Activated CD8-positive, alpha-beta memory T cell treated with anti-CD3 and anti-CD28 coated beads for 1 hour (primary cell): ENCODE measurements at places on chromosomes 16 and 17.

- DNase-seq, result no peak
Measured at GRCh38 chr17:27585153-27585681, 45.8 kb upstream of the LGALS9 start.

GRCh38 chr16:23382279-23382678 lies 70.7 kb downstream of the COG7 start:
- no peak for DNase-seq

DNA sequence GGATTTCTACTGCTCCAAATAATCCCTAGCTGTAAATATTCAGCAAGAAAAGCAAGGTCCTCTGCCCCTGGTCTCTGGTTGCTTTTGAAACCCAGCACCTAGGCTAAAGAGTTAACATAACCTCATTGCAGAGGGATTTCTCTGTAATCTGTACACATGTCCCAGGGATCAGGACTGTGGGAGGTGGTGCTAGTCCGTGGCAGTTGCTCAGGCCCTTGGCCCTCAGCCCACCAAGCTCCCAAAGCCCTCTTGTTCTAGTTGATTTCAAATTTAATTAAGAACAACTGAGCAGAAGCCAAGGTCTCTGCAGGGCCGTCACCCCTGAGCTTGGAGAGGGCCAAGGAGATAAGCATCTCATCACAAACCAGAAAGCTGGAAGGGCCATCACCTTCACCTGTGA lies 181.1 kb downstream of the SOX9 start:
- no peak for DNase-seq

GRCh38 chr17:57623620-57624019 lies 121.5 kb downstream of the CCDC182 start:
- DNase-seq, result no peak

- no peak for DNase-seq
Measured at GRCh38 chr17:71413935-71414334, 706.9 kb upstream of the SOX9 start.

DNA sequence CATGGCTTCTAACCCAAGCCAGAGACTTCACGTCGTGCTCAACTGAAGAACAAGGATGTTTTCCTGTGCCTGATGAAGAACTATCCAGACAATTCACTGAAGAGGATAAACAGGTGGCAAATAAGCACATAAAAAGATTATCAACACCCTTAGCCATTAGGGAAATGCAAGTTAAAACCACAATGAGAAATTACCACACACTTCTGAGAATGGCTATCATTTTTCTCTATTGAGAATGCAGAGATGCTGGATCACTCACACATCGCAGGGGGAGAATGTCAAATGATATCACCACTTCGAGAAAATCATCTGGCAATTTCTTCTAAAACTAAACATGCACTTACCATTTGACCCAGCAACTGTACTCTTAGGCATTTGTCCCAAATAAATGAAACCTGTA lies 162.8 kb downstream of the IRX3 start:
- no peak for DNase-seq

GRCh38 chr17:45849536-45849990 lies 4.9 kb downstream of the SPPL2C start:
- DNase-seq, result no peak

- no peak for DNase-seq
Measured at GRCh38 chr17:55440391-55440790, 18.8 kb upstream of the MMD start.

DNA sequence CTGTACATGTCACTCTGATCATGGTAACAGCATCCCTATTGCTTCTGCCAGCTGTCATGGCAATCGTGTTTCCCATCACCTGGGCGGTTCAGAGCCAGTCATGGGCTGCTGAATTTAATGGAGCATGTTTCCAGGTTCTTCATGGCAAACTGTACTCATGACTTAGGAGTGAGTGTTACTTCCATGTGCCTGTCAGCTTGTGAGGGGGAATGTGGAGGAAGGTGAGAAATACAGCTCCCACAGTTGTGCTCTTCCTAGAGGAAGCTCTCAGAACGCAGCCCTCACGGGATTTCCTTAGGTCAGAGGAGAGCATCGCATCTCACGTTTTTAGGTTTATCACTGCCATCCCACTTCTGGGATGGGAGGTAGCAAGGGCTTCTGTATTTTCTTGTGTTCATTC lies 28.0 kb upstream of the ARHGAP23 start:
- no peak for DNase-seq

GRCh38 chr17:14304222-14304772 lies 3.4 kb downstream of the HS3ST3B1 start:
- no peak for DNase-seq

- no peak for DNase-seq
Measured at GRCh38 chr17:1580979-1581676, 18.5 kb upstream of the PITPNA start.

GRCh38 chr16:57093666-57094564 lies 1.5 kb downstream of the CPNE2 start:
- no peak for DNase-seq

DNA sequence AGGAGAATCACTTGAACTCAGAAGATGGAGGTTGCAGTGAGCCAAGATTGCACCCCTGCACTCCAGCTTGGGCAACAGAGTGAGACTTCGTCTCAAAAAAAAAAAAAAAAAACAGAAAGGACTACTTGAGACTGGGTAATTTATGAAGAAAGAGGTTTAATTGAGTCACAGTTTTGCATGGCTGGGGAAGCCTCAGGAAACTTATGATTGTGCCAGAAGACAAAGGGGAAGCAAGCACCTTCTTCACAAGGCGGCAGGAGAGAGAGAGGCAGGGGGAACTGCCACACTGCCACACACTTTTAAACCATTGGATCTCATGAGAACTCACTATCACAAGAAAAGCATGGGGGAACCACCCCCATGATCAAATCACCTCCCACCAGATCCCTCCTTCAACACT lies 9.0 kb upstream of the MILR1 start:
- no peak for DNase-seq

GRCh38 chr17:48048384-48049126 lies 396 bp downstream of the NFE2L1 start:
- DNase-seq, result peak; percentile 22

DNA sequence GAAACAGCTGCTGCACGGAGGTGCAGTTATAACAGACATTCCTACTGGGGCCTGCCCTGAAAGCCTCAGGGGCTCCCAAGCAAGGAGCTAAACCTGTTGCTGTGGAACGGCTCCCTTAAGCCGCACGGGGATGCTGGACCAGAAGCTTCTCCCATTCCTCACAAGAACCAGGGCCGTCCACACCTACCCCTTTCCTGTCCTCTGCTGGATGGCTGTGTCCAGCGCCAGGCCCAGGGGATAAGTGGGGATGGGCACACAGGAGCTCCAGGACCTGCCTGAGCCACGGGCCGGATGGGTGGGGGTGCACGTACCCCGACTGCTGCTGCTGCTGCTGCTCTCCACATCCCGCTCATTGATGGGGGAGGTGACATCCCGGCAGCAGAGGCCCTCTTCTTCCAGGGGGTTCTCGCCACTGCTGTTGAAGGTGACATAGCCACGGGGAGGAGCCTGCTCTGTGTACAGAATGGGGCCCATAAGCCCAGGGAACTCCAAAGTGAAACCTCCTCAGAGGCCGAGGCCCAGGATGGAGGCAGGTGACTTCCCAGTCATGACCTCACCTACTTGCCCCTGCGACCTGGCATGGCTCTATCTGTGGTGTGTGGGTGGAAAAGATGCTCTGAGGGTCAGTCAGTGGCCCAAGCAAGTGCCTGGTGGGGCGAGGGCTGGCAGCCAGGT lies 8.6 kb downstream of the NUDT16L1 start:
- DNase-seq, result no peak

GRCh38 chr17:65630502-65630901 lies 69.1 kb upstream of the AXIN2 start:
- DNase-seq, result no peak

DNA sequence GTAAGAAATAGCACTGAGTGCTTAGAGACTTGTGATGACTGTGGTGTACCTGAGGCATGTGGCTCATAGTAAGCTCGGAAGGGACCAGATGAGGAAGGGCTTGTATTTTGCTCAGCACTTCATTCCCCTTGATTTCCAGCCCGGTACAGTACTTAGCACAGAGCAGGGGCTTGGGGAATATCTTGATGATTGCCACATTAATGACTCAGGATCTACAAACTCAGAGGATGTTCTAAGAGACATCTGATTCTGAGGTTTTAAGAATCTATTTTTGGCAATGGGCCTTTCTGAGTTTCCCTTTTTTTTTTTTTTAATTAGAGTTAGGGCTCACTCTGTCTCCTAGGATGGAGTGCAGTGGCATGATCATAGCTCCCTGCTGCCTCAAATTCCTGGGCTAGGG lies 9.1 kb downstream of the ASPHD1 start:
- DNase-seq, result no peak

- no peak for DNase-seq
Measured at GRCh38 chr17:68294196-68294555, 2.9 kb downstream of the ARSG start.

DNA sequence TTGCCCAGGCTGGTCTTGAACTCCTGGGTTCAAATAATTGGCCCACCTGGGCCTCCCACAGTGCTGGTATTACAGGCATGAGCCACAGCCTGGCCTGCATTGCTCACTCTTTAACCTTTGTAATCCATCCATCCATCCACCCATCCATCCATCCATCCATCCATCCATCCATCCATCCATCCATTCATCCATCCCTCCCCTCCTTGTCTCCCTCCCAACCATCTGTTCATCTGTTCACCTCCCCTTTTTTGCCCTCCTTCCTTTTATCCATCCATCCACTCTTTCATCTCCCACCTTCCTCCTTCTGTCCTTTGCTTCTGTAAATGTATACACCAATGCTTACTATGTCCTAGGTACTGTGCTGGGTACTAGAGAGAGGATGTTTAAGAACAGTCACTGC lies 65.5 kb downstream of the CDK5R1 start:
- DNase-seq, result no peak

GRCh38 chr17:11293480-11293879 lies 52.5 kb downstream of the SHISA6 start:
- DNase-seq, result no peak

DNA sequence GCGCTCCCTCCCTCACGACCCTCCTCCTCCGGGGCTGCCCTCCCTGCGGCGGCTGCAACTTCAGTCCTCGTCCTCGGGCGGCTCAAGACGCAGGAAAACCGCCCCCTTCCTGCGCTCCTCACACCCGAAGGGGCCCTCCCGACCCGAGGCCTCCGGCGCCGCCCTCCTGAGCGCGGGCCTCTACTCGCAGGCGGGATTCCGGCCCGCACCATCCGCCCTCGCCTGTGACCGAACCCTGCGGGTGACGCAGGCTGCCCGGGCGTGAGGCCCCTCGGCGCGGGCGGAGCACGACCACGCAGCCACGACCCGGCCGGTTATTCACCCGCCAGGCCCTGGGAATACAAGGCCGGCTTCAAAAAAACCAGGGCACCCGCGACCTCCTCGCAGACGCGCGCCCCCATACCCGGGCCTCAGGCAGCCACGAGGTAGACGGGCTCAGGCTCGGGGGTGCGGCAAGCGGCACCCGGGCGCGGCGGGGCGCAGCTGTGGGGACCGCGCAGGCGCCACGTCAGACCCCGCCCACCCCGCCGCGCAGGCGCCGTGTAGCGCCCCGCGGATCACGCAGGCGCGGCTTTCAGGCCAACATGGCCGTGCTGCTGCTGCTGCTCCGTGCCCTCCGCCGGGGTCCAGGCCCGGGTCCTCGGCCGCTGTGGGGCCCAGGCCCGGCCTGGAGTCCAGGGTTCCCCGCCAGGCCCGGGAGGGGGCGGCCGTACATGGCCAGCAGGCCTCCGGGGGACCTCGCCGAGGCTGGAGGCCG lies at the start of gene SPG7:
Gene SPG7 (plus strand): TSS at position 570 of the 757 bp plus-strand sequence. CDS start 15 bp downstream, at position 585.
- peak; percentile 58 for DNase-seq

DNA sequence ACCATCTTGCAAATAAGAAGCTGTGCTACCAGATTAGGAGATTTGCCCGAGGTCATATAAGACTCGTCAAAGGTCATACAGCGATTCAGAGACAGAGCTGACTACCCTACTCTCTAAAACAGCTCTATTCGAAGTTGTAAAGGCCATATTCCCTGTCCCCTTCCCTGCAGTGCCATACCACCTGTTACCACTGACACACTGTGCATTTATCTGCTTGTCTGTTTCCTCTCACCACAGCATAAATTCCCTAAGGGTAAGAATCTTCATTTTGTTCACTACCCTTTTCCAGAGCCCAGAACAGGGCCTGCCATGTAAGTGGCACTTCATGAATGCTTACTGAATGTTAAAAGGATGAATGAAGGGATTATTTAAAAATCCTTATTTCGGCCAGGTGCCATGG lies 3.4 kb upstream of the KSR1 start:
- no peak for DNase-seq

DNA sequence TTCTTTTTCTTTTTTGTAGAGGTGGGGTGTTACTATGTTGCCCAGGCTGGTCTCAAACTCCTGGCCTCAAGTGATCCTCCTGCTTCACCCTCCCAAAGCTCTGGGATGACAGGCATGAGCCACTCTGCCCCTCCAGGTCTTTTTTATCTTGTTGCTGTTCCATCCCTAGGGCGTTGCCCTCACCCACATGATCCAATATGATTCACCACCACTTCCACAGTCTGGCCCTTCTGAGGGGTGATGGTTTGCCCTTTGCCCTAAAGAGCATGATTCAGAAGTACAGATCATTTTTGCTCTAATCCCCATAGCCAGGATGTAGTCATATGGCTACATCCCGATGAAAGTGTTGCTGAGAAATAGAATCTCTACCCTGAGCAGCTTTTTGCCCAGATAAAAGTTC lies 18.8 kb downstream of the STX4 start:
- no peak for DNase-seq

DNA sequence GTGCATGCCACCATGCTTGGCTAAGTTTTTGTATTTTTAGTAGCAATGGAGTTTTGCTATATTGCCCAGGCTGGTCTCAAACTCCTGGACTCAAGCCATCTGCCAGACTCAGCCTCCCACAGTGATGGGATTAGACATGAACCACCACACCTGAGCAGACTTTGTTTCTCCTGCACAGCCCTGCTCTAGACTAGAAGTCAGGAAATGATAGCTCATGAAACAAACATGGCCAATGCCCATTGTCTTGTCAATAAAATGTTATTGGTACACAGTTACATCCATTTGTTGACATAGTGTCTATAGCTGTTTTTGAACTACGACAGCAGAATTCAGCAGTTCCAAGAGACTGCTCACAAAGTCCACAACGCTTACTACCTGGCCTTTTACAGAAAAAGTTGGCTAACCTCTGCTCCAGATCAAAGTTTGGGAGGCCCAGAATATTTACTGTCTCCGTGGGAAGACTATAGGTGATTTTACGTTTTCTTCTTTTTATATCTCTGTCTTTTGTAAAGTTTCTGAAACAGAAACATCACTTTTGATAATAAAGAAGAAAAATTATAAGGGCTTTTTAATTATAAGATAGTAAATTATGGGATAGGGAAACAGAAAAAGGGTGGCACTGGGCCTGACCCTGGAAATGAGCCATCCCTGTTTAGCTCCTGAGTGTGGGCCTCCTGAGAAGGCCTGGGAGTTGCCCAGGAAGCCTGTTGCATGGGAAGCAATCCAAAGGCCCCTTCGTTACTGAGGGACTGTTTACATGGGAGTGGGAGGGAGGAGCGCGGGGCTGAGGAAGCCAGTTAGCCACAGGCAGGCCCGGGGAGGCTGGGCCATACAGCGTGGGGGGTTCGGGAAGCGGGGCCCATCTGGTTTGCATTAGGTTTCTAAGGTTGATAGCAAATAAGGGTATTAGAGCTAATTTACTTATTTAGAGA lies 201.5 kb downstream of the IRF8 start:
- DNase-seq, result no peak
